ENCODE measurements at places on chromosomes 12 and 14.

- DNase-seq = no peak
Observed at GRCh38 chr12:116807546-116807945, 69.4 kb downstream of the RNFT2 start.

GRCh38 chr14:76613616-76614015 lies 147.7 kb upstream of the VASH1 start:
- no peak for DNase-seq

GRCh38 chr12:103529306-103529705 lies 33.5 kb upstream of the C12orf42 start:
- no peak for DNase-seq

GRCh38 chr12:120640861-120641833 lies 721 bp downstream of the CABP1 start:
- no peak for DNase-seq

DNA sequence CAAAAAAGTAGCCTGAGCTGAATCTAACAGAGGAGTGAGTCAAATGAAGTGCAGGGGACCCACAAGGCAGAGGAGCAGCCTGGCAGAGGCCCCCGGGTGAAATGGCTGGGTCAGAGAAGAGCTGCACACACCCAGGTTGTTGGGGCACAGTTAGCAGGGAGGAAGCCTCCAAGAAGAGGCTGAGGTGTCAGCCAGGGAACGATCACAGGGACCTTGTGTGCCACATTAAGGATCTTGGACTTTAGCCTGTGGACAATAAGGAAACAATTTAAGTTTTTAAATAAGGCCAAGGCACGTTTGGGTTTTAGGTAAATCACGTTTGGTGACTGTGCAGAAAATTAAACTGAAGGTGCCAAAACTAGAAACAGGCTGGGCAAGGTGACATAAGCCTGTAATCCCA lies 35.1 kb downstream of the OR10P1 start:
- no peak for DNase-seq

DNA sequence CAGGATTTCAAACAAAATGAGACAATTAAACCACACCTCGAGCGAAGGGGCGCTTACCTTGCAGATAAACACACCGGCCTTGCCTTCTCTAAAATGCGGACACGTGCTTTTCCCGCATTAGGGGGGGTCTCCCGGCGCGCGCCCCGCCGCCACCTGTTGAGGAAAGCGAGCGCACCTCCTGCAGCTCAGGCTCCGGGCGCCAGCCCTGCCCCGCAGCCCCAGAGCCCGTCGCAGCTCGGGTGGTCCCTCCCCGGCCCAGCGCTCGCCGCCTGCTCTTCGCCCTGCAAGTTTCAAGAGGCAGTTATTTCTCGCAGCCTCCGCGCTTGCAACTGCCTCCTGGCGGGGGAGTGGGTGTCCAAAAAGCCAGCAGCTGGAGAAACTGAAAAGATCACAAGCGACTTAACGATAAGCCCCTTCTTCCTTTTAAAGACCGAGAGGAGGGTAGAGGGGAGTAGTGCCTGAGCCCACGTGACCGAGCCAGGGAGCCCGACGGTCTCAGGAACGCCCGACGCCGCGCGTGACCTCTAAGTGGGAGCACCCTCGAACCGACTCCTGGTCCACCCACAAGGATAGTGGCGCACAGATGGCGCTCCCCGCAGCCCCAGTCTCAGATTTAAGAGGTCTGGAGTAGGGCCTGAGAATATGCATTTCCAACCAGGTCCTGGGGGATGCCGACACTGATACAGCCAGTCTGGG lies at the start of gene ESR2:
ESR2 (minus strand) TSS at position 396 of the 696 bp plus-strand sequence. CDS start 11,386 bp downstream, outside the sequence.
- DNase-seq = peak; percentile 5

GRCh38 chr14:34254571-34254970 lies 207.5 kb downstream of the SPTSSA start:
- DNase-seq = no peak

GRCh38 chr14:94066089-94066676 lies 14.8 kb downstream of the DDX24 start:
- DNase-seq = no peak

- DNase-seq = no peak
Observed at GRCh38 chr14:65805113-65805473, 392.6 kb downstream of the FUT8 start.

DNA sequence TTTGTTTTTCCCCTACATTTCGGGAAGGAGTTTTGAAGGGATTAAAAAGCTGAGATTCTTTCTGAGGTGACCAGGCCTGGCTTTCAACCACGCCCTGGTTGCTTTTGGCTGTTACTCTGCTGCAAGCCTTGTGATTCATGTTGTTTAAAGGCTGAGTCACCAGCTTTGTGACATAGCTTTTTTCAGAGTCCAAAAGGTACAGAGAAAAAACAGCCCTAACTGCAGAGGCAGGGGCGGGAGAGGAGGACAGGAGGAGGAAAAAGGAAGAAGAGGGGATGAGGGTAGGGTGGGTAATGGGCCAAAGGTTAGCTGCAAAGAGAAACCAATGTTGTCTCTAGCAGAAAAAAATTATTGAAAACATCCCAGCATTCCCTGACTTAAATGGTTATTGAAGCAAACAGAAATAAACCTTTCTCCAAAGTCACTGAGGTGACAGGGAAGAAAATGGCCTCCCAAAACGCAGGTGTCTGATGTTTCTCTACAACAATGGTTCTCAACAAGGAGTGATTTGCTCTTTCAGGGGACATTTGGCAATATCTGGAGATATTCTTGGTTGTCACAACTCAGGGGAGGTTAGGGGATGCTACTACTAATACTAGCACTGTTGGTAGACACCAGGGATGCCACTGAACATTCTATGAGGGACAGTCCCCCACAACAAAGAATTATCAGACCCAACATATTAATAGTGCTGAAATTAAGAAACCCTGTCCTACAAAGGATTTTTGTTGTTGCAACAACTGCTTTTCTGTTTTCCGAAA lies 2.1 kb upstream of the UBC start:
- no peak for DNase-seq

DNA sequence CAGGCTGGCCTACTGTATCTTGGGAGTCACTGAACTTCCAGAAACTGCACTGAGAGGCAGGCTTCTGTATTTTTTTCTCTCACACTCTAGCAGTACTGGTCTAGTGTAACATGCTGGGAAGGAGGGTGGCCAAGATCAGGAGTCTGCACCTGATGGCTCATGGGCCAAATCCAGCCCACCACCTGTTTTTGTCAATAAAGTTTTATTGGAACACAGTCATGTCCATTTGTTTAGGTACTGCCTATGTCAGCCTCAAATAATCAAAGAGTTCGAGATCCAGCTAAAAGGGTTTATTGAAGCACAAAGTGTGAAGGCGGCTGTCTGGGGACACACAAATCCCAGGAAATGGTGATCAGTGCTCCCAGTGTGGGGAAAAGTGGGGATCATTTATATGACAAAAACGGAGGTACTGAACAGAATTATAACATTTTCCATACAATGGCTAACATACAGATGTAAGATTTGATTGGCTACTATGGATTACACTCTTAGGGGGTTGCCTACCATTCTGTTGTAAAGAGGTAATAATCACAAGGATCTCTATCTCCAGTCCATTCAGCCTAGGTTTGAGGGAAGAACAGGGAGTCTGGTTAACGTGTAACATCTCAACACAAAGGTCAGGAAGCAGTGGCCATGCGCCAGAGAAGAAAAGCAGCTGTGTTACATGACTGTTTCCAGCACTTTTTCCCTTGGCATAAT lies 12.9 kb downstream of the USP30 start:
- DNase-seq = no peak

DNA sequence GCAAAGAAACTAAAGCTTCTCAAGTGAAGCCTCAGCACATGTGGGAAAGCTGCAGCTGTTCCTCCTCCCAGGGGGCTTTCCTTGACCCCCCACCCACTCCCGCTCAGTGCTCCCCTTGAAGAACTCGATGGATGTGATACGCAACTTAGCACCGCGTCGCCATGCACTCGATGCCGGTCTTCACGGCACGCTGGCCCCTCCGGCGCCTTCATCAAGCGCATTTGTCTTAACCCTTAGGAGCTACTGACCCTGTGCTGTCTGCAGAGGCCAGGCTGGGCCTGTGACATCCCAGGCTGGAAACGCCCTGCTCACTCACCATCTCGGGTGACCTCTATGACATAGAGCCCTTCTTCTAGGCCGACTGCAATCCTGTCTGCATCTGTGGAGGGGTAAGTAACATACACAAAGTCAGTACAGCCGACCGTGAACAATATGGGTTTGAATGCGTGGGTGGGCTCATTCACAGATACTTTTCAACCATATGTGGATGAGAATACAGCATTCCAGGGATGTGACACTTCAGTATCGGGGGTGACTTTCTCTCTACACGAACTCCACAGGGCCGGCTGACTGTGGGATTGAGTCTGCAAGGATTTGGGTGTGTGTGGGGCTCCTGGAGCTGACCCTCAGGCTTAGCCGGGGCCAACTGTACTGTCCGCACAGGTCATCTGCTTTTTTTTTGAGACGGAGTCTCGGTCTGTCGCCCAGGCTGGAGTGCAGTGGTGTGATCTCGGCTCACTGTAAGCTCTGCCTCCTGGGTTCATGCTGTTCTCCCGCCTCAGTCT lies 23.1 kb downstream of the AMN start:
- no peak for DNase-seq

- DNase-seq = no peak
Observed at GRCh38 chr12:117318591-117318990, 42.8 kb downstream of the NOS1 start.

DNA sequence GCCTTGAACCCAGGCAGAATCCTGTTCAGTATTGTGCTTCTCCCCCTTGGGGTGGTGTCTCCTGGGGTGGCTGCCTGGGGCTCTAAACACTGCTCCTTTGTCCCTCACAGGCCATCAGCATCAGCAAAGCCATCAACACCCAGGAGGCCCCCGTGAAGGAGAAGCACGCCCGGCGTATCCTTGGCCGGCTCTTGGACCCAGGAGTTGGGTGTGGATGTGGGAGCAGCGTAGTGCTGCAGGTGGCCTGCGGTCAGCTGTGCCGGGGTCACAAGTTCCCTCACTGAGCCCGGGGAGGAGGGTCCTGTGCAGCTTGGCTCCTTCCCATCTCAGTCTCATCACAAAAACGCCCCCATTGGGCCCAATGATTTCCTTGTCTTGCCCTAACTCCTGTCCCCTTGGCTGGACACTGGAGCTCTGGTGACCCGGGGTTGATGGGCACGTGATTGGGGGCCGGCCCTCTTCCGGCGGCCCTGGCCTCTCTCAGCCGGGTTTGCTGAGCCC lies 12.7 kb downstream of the HIP1R start:
- DNase-seq = no peak

- no peak for DNase-seq
Observed at GRCh38 chr12:109987615-109988014, 8.6 kb downstream of the GIT2 start.

DNA sequence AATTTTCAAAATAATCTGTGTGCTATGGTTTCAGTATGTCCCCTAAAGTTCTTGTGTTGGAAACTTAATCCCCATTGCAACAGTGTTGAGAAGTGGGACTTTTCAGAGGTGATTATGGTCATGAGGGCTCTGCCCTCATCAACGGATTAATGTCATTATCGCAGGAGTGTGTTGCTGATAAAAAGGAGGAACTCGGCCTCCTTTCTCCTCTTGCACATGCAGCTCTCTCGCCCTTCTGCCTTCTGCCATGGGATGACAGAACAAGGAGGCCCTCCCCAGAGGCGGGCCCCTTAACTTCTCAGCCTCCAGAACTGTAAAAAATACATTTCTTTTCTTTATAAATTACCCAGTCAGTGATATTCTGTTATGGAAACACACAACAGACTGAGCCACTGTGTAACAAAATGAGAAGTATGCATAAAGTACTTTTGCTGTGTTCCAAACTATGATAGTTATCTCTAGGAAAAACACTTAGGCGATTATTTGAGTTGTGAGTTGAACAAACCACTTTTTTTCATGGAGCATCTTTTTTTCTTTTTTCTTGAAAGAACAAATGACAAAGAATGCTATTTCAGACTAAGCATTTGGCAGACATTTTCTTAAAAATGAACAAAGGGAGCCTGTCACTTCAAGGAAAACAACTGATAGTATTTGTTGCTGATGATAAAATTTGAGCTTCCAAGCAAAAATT lies 134.8 kb upstream of the FUT8 start:
- DNase-seq = no peak

DNA sequence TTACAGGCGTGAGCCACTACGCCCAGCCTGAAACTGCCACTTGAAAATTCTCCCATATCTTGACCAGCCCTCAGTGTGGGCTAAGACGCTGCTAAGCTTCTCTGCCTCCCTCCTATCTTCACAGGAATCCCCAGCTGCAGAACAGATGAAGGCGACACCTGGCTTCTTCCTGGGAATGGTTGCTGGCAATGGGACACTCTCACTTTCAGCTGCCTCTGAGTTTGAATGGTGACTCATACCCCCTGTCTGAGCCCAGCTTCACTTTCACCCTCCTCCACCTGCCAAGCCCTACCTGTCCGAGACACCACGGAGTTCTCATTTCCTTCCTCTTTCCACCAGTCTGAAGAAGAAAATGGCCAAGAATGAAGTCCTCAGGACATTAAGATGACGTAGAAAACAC lies 18.3 kb upstream of the VASH1 start:
- no peak for DNase-seq

DNA sequence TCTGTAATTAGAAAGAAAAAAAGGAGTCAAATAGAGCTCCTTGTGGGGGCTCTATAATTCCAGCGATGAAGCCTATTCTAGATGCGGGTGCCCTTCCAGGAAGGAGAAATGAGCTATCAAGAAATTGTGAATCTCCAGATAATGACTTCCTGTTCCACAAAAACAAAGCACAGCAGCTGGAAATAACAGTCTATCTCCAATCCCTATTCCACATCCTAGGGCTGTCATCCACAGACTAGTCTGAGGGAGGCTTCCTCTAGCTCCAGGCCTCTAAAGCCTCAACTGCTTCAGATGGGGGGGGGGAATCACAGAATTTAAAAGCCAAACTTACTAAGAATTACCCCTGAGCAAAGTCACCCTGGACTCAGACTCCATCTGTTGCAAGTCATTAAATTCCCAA lies 77.4 kb upstream of the GTF2A1 start:
- DNase-seq = no peak

DNA sequence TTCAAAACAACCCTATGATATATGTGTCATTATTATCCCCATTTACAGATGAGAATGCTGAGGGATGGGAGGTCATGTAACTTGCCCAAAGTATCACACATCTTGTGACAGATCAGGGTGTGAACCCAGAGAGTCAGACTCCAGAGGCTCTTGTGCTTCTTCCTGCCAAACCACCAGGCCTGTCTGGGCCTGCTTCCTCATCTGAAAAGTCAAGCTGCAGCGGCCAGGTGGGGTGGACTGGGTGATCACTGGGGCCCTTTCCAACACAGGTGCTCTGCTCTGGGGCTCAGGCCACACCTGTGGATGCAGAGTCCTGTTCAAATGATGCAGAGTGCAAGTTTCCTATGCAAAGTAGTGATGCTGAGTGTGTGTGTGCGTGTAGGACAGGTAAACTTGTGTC lies 26.7 kb downstream of the TSPAN11 start:
- DNase-seq = no peak

DNA sequence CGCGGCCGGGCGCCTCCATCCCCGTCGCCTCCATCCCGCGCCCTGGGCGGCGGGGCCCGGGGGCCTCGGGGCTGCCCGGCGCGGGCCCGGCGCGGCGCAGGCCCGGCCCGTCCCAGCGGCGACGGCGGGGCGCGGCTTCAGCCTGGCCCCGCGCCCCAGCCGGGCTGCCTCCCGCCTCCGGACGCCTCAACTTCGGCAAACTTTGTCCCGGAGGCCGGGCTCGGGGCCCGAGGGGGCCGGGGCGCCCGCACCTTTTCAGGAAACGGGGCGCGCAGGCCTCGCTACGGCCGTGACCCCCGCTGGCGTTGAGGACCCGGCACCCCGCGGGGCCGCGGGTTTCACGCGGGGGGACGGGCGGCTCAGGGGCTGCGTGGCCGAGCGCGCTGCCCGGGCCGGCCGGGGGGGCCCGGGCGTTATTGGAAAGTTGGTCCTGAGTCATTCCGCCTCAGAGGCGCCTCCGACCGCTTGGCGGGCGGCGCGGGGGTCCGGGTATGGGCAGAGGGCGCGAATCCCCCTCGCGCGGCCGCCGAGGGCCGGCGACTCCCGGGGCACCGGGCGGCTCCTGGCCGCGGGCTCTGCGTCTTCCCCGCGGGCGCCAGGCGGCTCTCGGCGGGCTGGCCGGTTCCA lies 575 bp downstream of the TRAF3 start:
- no peak for DNase-seq

All from activated CD4-positive, CD25-positive, alpha-beta regulatory T cell (primary cell).